ENCODE measurements at places on chromosomes 2 and 18.

- peak; percentile 60 for DNase-seq
Observed at GRCh38 chr18:48949606-48950535, 894 bp downstream of the SMAD7 start.

DNA sequence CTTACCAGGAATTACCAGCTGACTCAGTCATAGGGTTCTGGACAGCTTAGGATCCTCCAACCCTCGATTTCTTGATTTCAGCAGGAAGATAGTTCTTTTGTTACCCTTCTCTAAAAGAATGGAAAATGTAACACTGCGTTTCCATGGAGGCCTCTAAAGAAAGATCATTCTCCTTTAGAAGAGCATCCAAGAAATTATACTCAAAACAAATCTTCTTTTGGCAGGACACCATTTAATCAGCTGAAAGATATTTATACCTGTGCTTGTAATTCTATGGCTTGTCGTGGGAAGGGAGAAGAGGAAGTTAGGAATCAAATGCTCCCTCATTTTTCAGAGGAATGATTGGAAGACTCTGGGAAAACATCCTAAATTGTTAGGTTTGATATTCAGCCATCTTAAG lies 130.5 kb downstream of the RAB3GAP1 start:
- DNase-seq: no peak

- no peak for DNase-seq
Observed at GRCh38 chr2:122999258-122999657, 1025.8 kb upstream of the CNTNAP5 start.

GRCh38 chr2:68126561-68126960 lies 31.1 kb upstream of the PNO1 start:
- no peak for DNase-seq

GRCh38 chr18:61870151-61870550 lies 22.7 kb downstream of the RNF152 start:
- no peak for DNase-seq

DNA sequence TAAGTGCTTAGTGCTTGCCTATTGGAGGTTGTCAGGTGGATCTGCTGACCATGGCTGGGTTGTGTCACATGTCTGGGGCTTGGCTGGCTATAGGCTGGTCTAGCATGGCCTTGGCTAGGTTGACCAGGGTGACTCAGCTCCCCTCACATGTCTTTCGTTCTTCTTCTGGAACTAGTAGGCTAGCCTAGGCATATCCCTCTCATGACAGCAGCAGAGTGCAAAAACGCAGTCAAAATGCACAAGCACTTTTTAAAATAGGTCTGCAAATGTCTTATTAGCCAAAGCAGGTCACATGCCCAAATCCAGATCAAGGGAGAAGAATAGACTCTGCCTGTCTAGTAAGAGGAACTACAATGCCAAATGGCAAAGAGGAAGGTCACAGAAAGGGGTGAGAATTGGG lies 179.7 kb upstream of the ACVR2A start:
- no peak for DNase-seq

- DNase-seq: no peak
Observed at GRCh38 chr2:229768235-229768634, 53.9 kb upstream of the DNER start.

- DNase-seq: no peak
Observed at GRCh38 chr2:20178249-20178607, 46.7 kb downstream of the SDC1 start.

GRCh38 chr2:73896362-73897239 lies 3.8 kb downstream of the ACTG2 start:
- no peak for DNase-seq

- no peak for DNase-seq
Observed at GRCh38 chr18:79778291-79778791, 19.4 kb upstream of the KCNG2 start.

DNA sequence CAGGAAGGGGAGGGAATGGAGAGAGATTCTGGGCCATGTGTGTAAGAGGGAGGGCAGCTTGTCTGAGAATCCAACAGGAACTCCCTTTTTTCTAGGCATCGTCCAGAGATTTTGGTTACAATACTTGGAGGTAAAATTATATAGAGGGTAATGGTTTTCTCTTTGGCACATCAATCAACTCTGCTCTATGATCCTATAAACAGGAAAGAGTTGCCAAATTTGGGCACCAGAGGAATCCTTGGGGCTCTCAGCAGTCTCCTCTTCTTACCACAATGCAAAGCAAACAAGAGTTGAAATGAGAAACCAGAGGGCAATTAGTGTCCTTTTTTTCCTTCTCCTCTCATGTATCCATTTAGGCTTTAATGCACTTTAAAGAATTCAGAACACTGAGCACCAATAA lies 243.4 kb downstream of the SLC8A1 start:
- DNase-seq: no peak

- no peak for DNase-seq
Observed at GRCh38 chr2:127373362-127374083, 14.3 kb downstream of the MAP3K2 start.

GRCh38 chr2:9029721-9030120 lies 26.2 kb upstream of the MBOAT2 start:
- DNase-seq: no peak

GRCh38 chr2:227886149-227886548 lies 14.7 kb downstream of the DAW1 start:
- DNase-seq: no peak

- DNase-seq: no peak
Observed at GRCh38 chr2:20611077-20611843, 39.6 kb downstream of the HS1BP3 start.

GRCh38 chr2:8457092-8457481 lies 224.8 kb upstream of the ID2 start:
- no peak for DNase-seq

GRCh38 chr2:62112179-62112578 lies 83.7 kb upstream of the B3GNT2 start:
- no peak for DNase-seq

GRCh38 chr2:126571403-126571802 lies 84.6 kb upstream of the GYPC start:
- DNase-seq: no peak

- no peak for DNase-seq
Observed at GRCh38 chr2:168722592-168722991, 79.8 kb upstream of the NOSTRIN start.

GRCh38 chr2:240651185-240651584 lies 25.9 kb downstream of the GPR35 start:
- no peak for DNase-seq

GRCh38 chr2:23330214-23330613 lies 54.8 kb upstream of the KLHL29 start:
- peak; percentile 49 for DNase-seq

GRCh38 chr2:86671337-86671981 lies 47.8 kb upstream of the RNF103 start:
- DNase-seq: no peak

DNA sequence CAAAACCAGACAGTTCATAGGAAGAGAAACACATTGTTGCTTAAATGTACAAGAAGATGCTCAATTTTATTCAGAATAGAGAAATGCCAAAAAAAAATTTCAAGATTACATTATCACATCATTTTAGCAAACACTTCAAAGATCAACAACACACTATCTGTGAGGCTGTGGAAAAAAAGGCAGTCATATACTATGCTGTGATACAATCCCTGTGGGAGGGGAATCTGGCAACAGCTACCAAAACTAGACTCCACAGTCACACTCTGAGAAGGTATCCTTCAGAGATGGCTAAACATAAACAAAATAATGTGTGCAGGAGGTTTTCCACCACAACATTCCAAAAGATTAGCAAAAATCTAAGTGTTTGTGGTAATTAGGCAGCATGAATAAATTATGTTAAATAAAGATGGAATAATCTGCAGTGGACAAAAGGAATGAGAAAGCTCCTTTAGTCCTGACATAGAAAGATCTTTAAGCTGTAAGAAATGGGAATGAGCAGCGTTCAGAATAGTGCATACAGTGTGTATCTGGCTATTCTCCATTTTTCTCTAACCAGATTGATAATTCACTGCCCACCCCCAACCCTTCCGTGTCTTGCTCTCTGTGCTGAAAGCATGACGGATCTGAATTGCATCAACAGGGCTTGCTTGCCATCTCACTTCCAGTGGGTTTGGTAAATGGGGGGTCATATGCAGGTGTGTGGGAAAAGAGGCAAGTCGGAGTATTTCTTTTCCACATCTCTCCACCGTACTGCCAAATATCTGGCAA lies 329.6 kb downstream of the MBD2 start:
- no peak for DNase-seq

- DNase-seq: no peak
Observed at GRCh38 chr18:68267583-68267982, 447.3 kb downstream of the TMX3 start.

DNA sequence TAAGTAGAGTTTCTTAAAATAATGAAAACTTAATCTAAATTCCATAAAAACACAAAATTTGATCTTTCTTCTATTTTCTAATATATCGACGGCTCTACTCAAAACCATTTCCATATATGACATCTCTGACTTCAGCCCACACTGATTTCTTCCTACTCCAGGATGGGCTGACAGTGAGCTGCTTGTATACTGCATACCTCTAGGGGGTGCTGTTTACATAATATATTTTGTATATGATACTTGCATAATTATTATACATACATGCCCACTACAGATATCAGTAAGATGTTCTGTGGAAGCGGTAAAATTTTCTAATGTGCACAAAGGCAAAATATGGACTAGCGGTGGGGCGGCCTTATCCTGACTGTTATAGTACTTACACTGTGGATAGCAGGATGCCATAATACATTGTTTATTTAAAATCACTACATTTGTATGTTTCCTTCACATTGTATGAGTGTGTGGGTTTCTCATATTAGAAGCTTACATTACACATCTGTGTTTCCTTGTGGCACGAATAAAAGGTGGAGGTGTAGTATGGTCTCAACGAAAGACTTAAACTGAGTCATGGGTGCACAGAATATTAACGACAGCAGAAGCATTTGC lies 66.1 kb upstream of the NXPH2 start:
- DNase-seq: no peak

DNA sequence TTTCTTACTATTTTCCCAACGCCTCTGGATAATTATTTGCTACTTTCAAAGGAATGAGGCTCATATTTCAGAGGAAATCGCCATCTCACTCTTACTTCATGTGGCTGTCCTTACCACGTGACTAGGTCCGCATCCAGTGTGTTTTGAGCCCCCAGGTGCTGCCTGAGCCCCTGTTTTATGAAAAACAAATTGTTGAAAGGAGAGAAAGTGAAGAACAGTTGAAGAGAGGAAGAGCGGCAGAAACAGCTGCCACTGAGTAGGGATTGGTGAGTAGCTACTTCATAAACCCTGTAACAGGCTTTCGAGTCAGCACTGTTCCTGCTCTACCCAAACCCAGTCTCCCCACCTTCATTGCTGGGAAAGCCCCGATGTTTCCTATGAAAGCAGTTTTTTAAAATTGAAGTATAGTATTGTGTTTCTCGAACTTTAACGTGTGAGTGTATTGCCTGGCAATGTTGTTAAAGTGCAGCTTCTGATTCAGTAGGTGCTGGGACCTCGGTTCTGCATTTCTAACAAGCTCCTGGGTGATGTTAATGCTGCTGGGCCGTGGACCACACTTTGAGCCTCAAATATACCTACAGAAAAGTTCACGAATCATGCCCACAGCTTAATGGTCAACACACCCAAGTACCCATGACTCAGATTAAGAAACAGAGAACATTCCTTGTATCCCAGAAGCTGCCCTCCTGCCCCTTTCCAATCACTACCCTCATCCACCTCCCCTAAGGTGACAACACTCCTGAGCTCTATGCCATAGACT lies 39.7 kb downstream of the TMEM177 start:
- DNase-seq: no peak

DNA sequence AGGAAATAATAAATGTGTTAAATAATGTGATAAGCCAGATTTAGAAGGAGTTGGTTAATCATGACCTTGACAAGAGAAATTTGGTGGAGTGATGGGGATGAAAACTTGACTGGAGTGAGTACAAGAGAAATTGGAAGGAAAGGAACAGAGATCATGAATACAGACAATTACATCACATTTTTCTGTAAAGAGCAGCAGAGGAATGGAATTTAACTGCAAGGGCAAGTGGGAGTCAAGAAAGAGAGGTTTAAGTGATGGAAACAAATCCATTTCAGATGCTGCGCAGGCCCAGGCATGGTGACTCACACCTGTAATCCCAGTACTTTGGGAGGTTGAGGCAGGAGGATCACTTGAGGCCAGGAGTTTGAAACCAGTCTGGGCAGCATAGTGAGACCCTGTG lies 46.7 kb downstream of the ICA1L start:
- no peak for DNase-seq

DNA sequence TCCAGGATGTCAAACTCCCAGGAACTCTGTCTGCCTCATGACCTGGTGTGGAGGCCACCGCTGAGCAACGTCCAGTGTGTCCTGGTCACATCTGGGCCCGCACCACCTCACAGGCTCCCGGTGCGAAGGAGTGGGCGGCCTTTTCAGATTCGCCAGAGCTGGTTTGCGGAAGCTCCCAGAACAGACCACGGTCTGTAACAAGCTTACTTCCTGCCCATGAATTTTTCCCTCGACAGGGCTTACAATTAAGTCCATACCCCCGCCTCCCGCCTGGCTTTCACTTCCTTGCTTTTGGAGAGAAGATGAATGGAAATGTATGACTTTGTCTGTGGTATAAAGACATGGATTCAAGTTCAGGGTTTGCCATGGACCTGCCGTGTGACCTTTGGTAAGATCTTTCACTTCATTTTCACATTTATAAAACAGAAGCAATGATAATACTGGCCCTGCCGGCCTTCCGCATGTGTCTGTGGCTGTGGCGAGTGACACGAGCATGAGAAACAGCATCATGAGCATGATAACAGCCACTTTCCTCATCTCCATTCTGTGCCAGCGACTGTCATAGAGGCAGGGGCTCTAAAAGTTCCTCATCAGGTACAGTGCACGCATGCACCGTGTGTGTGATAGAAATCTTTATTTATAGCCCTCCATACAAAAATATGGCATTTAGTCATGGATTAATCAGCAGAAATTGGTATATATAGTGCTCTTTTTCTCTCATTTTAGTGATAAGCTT lies 31.0 kb upstream of the KCNF1 start:
- DNase-seq: no peak

DNA sequence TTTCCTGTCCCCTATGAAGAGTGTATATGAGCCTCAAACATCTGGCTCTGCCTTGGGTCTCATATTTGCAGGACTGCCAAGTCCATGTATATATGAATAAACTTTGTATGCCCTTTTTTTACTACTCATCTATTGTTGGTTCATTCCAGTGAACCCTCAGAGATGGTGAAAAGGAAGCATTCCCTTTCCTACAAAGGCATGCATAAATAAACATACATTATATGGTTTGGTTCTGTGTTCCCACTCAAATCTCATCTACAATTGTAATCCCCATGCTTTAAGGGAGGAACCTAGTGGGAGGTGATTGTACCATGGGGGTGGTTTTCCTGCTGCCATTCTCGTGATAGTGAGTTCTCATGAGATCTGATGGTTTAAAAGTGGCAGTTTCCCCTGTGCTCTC lies 534.2 kb downstream of the SPAG16 start:
- DNase-seq: no peak

- DNase-seq: no peak
Observed at GRCh38 chr18:53115876-53116585, 776.0 kb downstream of the DCC start.

GRCh38 chr2:74181739-74182138 lies 3.1 kb upstream of the MOB1A start:
- no peak for DNase-seq

DNA sequence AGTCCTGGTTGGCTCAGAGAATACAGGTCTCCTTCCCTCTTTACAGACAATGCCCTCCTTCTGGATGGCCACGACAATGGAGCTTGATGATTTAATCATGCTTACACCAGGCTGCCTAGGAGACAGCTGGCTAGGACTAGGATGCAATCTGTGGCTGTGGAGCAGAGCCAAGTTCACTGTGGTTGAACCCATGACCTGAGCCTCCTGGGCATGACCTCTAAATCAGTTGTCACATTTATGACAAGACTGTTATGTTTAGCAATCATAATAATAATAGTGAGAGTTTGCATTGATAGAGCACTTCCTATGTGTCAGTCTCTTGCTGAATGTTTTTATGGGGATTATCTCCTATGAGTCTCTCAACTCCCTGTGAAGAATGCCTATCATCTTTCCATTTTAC lies 244.1 kb downstream of the ICOS start:
- DNase-seq: no peak
